ELF-1 (cell line): ENCODE measurements at places on chromosomes 3 and 15.

DNA sequence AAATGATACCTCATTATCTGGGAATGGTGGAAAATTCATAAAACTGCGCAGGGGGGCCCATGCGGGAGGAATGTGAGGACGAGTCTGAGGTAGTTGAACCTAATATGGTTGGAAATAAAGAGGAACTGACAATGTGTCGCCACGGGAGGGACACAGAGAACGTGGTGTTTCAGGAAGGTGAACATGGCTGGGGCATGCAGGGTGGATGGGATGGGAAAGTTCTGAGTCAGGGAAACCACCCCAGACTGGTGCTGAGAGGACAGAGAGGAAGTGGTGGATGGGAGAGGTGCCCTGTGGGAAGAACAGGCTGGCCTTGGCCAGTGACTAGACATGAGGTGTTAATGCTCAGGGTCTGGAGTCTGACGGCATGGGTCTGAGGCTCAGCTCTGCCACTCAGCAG is 137.1 kb upstream of the WNT5A start:
- DNase-seq: no peak

DNA sequence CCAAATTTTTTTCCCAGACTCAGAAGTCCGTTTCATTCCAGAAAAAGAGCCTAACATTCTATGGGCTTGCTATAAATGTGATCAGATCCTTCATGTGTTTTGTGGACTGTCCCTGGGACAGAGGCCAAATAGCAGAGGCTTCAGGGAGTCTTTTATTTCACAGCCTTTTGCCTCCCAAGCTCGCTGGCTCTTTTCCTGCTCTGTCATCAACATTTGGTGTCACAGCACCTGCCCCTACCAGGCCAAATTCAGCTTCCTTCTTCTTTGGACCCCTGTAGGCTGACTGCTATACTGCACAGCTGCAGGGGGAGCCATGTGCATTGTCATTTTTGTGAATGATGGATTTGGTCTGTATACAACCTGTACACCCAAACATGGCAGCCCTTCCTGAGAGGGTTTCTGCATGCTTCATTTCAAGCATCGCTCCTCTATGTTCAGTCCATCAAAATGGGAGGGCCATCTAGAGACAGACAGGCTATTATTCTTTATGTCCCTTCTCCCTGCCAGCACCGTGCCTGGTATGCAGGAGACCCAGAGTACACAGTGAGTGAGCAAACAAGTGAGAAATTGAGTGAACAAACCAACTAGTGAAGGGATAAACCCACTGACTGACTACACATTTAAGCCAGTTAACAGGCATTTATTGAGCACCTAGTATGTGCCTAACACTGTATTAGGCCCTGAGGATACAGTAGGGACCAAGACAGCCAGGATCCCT is 17.9 kb upstream of the RPP14 start:
- no peak for DNase-seq

- DNase-seq: no peak
Measured at GRCh38 chr15:85541744-85542143, 161.3 kb downstream of the AKAP13 start.

DNA sequence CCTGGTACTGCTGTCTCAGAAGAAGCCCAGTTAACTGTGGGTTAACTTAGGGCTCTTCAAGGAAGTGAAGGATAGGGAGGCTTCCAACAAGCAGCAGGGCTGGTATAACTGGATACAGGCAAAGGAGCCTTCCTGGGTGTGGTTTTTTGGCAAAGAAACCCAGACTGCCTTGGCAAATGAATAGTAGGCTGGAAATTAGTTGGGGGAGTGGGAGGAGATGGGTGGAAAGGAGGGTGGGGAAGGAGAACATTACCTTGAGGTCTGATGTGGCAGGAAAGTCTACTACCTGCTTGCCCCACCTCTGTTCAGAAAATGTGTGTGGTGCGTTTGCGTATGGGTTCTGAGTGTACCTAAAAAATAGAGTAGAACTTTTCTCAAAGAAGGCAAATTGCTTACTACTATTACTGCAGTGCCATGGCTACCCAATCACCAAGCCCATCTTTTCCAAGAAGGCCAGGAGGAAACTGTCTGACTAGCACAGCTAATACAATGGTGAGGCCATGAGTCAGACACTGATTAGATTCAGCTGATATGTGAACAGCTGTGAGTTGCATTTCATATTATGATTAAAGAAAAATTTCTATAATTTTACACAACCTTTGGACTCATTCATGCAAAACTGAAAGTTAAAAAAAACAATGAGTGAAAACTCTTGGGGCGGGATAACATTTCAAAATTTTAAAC is 55.2 kb downstream of the SPTSSB start:
- DNase-seq: no peak

DNA sequence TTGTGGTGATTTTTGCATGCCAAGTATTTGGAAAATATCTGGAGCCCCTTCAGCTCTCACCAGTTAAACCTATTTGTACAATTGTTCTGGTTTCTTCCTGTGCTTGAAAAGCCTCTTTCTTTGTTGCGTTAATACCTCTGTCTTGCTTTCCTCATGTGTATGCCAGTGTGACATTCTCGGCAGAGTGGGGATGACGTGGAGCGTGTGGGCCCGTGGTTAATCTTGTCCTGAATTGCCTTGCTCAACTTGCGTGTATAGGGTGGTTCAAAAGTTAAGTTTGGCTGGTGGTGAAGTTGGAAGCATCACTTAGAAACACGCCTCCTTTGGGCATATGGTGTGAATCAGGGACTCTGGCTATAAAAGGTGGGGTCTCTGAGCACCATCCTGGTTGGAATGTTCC is 67.1 kb downstream of the IGF1R start:
- no peak for DNase-seq

DNA sequence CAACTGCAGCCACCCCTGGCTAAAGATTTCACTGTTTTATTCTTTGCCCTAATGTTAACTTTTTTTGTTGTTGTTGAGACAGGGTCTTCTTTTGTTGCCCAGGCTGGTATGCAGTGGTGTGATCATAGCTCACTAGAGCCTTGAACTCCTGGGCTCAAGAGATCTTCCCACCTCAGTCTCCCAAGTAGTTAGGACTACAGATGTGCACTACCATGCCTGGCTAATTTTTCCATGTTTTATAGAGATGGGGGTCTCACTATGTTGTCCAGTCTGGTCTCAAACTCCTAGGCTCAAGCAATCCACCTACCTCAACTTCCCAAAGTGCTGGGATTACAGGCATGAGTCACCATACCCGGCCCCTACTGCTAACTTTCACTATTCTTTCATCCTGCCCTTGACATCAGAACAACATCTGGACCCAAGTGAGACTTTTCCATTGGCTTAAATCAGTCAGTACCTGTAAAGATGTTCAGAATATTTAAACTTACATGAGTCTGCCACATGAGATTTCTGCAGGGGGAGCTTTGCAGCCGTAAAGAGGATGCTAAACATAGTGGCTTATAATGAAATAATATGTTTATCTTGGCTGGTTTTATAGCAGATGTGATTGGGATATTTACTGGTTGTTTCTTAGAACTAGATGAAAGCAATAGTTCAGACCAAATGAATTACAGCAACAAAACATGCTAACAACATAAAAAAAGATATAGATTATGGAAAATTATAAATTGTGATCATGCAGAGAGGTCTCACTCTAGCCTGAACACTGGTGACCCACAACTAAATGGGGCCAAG is 73.6 kb downstream of the HMG20A start:
- no peak for DNase-seq

DNA sequence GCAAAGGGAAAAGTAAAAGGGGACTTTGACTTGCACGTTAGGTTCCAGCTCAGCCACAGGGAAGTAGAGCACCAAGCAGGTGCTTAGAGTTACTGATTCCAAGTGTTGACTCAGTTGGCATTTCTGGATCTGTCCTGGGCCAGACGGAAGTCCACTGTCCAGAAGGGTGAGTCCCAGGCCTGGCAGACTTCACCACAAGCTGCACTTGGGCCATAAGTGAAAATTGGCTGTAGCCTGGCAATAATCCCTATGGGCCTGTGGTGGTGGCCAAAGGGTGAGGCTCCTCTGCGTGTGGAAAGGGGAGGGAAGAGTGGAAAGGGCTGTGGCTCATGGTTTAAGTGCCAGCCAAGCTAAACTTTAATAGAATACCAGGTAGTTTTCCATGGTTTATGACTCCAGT is 121.5 kb downstream of the DTWD1 start:
- no peak for DNase-seq

- no peak for DNase-seq
Measured at GRCh38 chr15:65092911-65093792, 16.6 kb downstream of the KBTBD13 start.

DNA sequence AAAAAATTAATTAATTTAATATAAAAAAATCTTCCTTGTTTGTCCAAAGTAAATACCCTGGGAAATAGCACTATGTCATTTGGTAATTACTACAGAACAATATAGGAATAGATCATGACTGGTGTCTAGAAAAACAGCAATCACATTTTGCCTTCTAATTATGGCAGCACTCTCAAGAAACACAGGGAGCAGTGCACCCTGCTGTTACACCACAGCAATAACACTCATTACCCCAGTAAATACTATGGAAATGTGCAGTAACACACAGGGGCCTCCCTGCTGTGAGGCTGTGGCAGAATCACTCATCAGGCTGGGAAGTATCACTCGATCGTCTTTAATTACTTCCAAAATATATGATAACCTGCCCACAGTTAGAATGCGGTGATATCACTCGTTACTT is 646.0 kb downstream of the TUSC7 start:
- peak; percentile 21 for DNase-seq

DNA sequence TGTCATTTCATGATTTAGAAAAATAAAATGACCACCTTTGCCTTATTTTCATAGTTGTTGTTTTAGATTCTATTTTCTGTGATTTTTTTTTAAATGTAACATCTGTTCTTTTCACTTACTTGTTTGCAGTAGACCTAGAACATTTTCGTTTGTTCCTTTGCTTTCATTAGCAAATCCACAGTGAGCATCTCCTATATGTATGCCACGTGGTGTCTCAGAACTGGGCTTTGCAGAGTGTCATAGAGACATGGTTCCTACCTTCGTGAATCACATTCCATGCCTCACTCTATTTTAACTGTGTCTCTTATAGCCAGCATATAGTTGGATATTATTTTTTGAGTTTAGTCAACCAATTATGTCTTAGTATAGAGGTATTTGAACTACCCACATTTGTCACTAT is 118.2 kb downstream of the KLF13 start:
- DNase-seq: no peak

- no peak for DNase-seq
Measured at GRCh38 chr3:126392246-126392645, 2.5 kb upstream of the CFAP100 start.

DNA sequence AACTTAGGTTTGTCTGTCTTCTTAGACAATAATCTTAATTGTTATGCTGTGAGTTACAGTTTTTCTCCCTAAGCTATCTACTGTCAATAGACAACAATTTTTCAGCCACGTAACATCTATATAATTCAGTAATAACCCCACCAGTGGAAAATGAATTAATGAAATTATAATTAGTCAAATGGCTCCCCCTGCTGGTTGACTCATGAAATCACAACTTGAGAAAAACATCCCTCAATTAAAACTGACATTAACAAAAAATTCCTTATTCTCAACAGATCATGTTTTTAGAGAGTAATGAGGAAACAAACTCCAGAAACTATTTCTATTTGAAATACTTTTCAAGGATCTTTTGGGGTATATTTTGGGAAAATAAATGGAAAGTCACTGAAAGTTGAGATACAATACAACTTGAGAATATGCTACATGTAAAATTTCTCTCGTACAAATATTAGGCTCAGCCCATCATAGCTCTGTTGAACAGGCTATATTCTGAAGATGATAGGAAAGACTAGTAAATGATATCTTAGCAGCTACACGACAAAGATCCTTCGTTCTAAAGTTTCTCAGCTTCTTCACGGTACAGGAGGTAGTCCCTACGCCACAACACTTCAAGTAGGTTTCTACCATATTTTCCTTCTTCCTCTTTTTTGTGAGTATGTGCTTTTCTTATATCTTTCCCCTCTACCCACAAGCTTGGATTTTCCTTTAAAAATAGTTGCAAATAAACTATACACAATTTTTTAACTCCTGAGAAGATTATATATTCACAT is 20.7 kb downstream of the PPP1R2 start:
- no peak for DNase-seq

- DNase-seq: no peak
Measured at GRCh38 chr3:39917065-39917773, 107.8 kb downstream of the MYRIP start.

DNA sequence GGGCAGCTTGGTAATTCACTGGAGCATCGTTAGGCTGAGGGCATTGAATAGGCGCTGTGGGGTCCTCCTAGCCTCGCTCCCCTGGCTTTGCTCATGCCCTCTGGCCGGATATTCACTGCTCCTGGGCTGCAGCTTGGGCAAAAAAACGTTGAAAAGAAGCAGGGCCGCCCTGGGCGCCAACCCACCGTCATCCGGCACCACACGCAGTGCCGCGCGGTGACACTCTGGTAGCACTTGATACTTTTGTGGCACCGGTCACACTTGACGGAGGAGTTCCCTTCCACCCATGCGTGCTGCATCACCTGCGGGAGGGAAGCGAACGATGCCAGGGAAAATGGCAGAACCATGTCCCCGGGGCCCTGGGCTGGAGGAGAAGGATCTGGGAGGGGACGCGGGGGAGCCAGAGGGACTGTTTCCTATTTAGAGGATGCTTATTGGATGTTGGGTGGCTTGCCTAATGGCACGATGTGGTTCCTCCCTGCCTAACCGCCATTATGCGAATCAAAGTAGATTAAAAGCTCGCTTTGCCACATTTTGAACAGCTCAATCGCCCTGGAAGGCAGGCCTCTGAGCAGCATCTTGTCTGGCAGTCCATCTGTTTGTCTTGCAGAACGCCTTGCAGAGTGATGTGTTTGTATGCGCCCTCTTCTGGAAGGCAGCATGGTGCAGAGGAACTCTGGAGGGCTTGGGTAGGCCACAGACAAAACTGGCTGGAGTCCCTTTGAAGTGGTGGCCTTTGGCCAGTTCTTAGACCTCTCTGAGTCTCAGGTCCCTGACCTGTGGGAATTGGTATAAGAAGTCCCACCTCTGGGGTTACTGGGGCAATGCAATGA is 93.2 kb downstream of the DGKG start:
- peak; percentile 67 for DNase-seq

- no peak for DNase-seq
Measured at GRCh38 chr3:145411605-145412004, 749.4 kb downstream of the PLOD2 start.

GRCh38 chr3:94472511-94472910 is 409.6 kb downstream of the NSUN3 start:
- no peak for DNase-seq

DNA sequence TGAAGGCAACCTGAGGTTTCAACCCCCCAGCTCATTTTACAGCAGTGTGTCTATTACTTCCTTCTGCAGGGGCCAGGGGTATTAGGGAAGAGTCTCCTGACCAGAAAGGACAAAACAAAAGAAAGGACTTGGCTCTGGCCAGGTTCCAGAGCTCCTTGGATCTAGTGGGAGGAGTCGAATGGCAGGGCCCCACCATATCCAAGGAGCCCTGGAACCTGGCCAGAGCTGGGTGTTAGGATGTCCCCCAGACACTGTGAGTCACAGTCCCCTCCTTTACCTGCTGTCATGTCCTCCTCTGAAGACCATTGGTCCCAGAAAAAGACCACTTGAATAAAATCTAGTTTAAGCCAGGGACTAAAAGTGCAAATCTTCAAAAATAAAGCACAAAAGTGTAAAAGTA is 113.2 kb downstream of the EEFSEC start:
- no peak for DNase-seq

GRCh38 chr3:114452256-114452655 is 158.4 kb downstream of the TIGIT start:
- no peak for DNase-seq
